Activated CD8-positive, alpha-beta T cell treated with anti-CD3 and anti-CD28 coated beads, Interleukin-2, amount 10 ng/mL, durations not matched to agents 7 days and 5 days (primary cell): ENCODE measurements at places on chromosomes 1 and 21.
A peak's percentile ranks its signal among the peaks of the same experiment; 100 is the strongest.

DNA sequence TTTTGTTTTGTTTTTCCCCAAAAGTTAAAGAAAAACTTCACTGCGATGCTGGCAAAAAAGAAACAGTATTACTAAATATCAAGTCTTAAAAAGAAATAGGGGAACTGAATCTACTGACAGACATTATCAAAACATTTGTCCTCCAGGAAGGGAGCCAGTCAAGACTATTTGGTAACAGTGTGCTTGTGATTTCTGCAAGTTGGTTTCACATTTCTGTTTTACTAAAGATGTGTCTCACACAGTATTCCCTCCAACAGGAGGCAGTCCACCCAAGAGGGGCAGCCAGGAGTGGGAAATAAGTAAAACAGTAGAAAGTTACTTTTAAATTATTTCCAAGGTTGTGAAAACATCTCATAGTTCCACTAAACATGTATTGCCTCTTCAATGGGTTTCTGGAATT is 74.4 kb upstream of the SDC3 start:
- DNase-seq: no peak

DNA sequence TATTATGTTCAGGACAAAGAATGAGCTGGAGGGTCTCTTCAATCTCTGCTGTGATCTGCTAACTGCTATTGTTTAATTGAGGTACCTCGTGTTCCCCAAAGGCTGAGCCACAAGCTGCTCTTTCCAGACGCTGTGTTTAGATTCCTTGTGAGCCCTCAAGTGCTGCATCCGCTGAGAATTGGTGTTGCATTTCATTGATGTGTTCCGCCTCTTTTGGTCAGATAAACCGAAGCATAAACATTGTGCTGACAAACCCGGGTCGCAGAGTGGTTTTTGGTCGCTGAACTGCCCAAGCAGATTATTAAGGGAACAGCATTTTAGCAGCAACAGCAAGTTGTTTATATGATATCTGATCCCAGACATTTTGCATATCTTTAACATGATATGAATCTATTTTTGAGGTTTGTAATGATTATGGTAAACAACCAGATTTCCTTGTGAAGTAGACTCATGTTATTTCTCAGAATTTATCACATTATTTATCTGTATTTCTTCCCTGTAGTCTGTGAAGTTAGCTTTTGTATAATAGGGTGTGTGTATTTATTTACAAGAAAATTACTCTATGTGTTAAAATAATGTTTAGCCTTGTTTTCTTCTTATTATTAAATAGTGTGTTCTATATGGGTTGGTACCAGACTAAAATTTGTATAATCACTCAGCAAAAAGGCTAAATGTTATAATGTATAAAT is 217.2 kb upstream of the C1orf105 start:
- no peak for DNase-seq

DNA sequence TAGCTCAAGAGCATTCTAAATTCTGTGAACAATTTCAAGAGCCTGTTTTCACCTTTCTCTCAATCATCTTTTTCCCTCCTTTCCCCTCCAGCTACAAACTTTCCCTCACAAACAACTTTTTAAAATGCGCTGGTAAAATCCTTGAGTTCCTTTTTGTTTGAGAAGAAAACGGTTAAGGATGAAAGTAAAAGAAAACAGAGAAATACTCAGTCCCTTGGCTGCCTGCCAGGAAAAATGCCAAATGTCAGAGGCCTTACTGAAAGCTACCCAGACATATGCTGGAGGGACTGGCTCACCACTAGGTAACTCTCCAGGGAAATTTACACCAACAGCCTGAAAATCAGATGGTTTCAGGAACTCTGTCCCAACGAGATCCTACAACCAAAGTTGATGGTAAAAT is 11.0 kb upstream of the SERBP1 start:
- no peak for DNase-seq

DNA sequence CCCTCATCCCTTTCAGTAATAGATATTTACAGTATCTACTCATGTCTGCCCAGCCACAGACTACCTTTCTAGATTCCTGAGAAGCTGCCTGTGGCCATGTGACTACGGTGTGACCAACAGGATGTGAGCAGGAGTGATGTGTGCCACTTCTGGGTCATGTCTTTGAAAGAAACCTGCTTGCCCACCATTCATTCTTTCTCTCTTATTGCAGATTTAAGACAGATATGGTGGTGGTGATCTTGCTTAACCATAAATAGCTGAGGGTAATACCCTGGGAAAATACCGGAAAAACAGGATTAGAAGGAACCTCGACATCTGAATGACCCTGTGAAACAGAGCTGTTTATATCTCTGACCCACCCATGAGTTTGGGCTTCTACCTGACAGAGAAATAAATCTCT is 41.6 kb upstream of the GUCA2A start:
- DNase-seq: no peak

- DNase-seq: no peak
Observed at GRCh38 chr1:111791776-111792175, 36.1 kb downstream of the DDX20 start.

- DNase-seq: peak; percentile 73
Observed at GRCh38 chr1:226608699-226609505, 60.3 kb downstream of the STUM start.

DNA sequence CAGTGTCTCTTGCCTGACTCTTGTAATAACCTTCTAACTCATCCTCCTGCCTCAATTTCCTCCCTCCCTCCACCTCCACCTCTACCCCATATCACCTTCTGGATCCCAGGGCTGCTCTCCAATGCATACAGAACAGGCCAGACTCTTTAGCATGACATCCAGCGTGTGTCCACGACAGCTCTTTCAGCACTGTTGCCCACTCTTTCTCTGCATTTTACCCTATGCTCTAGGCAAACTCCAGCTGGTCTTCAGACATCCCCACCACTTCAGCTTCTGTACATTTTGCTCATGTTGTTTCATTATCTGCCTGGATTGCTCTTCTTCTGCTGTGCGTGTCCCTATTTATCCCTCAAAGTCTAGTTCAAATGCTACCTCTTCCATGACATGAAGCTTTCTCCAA is 4.8 kb downstream of the INKA2 start:
- no peak for DNase-seq
